ENCODE measurements at places on chromosomes 3 and 15.

DNA sequence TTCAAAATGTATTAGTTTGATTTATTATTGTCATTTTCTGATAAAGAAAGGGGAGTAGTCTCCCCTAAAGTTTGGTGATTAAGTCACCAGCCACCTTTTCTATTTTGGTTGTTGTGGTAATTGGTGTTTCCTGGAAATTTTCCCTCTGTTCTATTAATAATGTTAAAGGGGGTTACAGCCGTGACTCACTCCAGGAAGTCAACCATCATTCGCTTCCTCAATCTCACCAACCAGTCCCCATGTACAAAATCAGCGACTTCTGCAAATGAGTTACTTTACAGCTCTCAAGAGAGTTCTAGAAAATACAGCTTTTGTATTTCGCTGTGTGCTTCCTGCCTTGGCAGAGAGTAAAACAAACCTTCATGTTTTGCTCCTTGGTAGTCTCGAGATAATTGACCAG, 285.1 kb downstream of the LPP start:
- no peak for DNase-seq

- DNase-seq = no peak
Observed at GRCh38 chr3:183592821-183593220, 37.3 kb upstream of the KLHL6 start.

GRCh38 chr3:23834082-23834870, 28.5 kb downstream of the UBE2E1 start:
- no peak for DNase-seq

DNA sequence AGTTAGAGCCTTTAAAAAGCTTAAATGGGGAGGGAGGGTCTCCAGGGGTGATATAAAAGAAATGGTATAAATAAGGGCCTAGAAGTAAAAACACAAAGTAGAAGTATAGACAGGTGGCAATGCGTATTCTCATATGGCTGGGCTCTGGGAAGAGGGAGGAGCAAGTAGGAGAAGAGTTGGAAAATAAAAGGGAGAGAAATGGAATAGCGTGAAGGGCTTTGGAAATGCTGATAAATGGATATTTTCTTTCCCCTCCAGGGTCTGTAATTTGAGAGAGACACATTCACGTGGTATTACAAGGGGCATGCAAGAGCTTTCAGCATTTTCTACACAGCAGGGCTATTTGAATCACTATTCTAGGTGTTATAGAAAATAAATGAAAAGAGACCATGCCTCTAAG, 313.7 kb downstream of the RYR3 start:
- no peak for DNase-seq

DNA sequence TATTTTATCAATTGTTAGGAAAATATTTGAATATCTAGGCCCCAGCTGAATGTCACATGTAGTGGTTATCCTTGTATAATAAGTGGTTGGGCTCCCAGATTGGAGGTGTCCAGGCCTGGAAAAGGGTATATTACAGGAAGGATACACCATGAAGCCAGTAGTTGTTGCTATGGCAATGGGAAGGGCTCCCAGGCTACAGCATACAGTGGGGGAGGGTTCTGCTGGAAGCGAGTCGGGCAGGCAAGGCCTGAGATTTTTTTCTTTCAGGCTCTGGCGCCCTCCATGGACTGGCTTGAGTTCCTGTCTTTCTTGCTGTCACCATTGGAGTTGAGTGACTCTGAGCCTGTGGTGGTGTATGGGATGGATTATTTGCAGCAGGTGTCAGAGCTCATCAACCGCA, 8.9 kb downstream of the ECE2 start:
- DNase-seq = no peak

All from T1000 (cell line).